Esophagus mucosa (tissue), 1 donor: ENCODE measurements at places on chromosomes 5 and 9.

DNA sequence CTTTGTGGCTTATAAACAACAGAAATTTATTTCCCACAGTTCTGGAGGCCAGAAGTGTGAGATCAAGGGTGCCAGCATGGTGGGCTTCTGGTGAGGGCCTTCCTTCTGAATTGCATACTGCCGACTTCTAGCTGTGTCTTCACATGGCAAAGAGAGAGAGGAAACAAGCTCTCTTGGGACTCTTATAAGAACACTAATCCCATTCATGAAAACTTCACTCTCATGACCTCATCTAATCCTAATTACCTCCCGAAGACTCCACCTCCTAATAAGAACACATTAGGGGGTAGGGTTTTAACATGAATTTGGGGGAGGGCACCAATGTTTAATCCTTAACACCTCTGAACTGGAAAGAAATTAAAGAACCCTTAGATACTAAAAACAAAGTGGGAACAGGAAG is 75.9 kb upstream of the MINAR2 start:
- ATAC-seq, result no peak

GRCh38 chr9:131405428-131405827 is 11.5 kb downstream of the PRRC2B start:
- no peak for ATAC-seq

DNA sequence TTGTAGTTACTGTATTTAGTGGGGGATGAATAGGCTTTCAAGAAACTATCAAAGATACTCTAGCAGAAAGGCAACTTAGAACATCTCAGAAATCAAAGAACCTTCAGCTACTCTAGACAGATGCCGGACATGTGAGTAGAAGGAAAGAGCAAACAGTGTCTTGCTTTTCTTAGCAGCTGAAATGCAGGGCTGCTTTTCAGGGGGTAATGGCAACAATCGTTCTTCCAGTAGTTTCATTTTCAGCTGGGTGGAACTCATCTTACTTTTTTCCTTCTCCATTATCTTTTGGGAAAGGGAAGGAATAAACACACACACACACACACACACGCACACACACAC is 281.6 kb downstream of the CRB2 start:
- no peak for ATAC-seq

DNA sequence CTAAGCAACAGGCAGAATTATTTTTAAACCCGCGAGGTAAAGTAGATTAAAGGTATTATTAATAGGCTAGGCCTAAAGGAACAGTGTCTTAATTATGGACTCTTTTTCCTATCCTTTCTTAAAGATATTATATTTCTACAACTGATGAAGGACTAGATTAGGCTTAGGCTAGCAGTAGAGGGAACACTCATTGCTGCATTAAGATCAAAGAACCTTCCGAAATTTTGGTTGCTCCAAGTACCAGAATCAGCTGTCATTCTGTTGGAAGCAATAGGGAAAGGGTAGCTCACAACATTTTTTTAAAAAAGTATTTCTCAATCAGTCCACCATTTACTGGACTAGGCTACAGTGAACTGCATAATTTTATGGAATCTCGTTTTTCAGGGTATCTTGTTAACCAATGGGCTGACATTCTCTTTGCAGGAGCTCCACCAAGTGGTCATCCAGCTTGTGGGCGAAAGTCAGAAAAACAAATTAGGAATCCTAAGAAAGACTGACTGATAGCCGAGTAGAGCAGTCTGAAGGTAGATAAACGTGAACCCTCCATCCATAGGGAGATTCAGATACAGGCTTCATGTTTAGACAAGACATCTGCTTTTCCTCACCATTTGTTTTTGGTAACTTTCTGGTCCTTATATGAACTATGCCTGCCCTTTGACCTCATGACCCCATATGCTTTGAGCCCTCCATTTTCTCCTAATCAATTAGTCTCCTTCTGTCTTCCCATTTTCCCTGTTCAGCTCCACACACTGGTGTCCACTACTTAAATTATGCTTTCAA is 103.6 kb upstream of the CHD1 start:
- peak; percentile 66 for ATAC-seq

DNA sequence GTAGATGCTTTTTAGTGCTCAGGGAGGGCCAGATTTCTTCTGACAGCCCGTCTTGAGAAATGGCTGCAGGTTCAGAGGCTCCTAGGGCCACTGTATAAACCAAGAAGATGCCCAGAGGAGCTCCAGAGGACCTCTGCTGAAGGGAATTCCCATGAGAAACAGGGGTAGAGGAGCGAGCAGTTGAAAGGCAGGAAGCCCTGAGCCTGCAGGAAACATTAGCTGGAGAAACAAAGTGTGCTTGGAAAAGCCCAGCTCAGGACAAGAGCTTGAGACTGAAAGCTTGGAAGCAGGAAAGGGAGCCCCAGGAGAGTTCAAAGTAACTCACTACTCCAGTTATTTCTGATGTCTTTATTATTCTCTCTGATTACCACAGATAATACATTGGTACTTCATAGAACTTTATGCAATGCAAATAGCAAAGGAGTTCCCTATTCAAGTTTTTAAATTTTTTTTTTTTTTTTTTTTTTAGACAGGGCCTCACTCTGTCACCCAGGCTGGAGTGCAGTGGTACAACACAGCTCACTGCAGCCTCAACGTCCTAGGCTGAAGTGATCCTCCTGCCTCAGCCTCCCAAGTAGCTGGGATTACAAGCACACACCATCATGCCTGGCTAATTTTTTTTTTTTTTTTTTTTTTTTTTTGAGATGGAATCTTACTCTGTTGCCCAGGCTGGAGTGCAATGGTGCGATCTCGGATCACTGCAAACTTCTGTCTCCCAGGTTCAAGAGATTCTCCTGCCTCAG is 16.5 kb downstream of the HBEGF start:
- ATAC-seq, result no peak

- no peak for ATAC-seq
Measured at GRCh38 chr5:78719504-78720219, 71.1 kb upstream of the LHFPL2 start.

GRCh38 chr9:137516144-137516917 is 33.9 kb downstream of the PNPLA7 start:
- peak; percentile 28 for ATAC-seq

DNA sequence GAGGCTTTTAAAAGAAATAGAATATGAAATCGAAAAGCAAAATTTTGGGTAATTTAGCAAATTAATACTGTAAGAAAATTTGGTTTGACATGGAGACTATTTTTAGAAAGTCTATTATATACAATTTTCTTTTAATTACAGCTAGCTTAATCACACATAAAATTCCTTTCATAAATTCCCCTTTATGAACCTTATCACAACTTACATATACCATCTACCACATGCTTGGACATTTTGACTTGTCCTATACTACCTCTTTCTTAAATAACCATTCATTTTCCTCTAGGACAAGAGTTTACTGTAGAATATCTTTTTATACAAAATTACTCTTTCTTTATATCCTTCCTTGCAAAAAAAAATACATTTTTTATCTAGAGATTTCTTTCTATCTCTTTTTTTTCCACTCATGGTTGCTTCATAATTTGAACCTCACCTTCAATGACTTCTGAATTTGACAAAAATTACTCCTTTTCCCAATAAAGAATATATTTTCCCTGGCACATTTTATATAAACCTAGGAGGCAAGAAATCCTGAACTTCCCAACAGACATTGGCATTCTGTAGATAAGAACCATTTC is 34.0 kb upstream of the SYK start:
- ATAC-seq, result no peak

DNA sequence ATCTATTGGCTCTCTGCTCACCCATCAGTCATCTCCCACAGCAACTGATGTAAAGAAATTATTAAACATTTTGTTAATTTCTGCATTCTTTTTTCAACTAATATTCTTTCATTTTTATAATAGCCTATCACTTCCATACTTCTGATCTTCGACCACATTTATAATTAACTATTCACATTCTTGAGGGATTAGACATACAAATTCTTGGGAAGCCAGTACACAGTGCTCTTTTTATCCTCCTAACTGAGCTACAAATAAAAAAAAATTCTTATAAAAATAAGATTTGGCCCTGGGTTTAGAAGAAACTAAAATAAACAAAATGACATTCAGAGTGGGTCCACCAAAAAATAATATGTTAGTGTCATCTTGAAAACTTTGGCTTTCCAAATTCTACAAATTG is 103.7 kb upstream of the ITGA1 start:
- no peak for ATAC-seq

DNA sequence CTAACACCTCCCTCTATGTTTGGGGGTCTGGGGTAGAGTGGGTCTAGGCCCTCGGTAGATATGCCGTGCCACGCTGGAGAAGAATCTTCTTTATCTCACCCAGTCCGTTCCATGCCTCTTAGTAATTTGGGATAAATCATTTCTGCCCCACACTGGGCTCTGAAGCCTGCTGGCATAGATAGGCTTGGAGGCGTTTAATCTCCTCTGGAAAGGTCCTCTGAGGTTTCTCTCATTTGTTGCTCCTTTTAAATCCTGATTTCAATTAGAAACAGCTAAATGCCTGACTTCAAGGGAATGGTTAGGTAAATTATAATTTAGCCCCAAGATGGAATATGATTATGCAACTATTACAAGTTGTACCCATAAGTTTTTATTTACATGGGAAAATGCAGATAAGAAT is 57.8 kb upstream of the AKNA start:
- no peak for ATAC-seq

DNA sequence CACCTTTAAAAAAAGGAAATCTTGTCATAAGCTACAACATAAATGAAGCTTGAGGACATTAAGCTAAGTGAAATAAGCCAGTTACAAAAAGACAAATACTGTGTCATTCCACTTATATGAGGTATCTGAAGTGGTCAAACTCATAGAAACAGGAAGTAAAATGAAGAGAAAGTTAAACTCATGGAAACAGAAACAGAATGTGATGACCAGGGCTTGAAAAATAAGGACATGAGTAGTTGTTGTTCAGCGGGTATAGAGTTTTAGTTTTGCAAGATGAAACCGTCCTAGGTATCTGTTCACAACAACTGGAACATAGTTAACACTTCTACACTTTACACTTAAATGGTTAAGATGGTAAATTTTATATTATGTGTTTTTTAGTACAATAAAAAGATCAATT is 47.8 kb upstream of the SLC1A3 start:
- no peak for ATAC-seq

GRCh38 chr5:142864290-142865260 is 94.4 kb downstream of the ARHGAP26 start:
- peak; percentile 10 for ATAC-seq

DNA sequence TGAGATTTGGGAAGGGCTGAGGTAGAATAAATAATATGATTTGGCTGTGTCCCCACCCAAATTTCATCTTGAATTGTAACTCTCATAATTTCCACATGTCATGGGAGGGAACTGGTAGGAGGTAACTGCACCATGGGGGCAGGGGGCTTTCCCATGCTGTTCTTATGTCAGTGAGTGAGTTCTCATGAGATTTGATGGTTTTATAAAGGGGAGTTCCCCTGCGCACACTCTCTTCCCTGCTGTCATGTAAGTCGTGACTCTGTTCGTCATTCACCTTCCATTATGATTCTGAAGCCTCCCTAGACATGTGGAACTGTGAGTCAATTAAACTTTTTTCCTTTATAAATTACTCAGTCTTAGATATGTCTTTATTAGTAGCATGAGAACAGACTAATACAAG is 115.5 kb upstream of the STARD4 start:
- no peak for ATAC-seq

- no peak for ATAC-seq
Measured at GRCh38 chr9:126842220-126842842, 18.1 kb upstream of the ZBTB34 start.

DNA sequence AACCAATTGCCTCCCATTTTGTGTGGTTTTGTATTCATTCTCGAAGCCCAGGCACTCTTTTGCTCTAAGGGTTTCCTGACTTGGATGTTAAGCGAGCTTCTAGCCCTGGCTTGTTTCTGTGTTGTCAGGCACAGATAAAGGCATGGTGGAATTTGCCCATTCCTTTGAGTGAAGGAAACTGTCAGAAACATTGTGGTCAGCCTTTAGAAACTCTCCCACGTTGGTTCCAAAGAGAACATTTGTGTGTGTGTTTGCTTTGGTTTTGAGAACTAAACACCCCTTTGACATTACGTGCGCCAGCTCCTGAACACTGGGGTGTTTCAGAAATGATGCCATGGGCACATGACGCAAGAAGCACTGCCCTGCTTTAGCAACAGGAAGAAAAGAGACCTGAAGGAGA is 320.9 kb downstream of the NTRK2 start:
- peak; percentile 71 for ATAC-seq

DNA sequence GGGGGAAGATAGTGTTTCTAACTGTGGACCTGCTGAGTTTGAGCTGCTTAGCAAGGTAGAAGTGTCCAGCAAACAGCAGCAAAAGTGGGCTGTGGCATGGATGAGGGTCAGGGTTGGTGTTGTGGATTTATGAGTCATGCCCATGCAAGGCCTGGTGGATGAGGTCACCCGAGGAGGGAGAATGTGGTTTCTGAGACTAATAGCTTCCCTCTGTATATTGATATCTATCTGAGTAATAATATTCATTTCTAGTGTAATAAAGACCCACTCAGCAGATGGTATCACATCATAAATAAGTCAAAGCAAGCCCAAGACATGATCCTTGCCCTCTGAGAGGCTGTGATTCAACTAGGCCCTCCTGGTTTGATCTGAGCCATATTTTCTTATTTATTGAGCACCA is 597.8 kb upstream of the CLINT1 start:
- no peak for ATAC-seq

DNA sequence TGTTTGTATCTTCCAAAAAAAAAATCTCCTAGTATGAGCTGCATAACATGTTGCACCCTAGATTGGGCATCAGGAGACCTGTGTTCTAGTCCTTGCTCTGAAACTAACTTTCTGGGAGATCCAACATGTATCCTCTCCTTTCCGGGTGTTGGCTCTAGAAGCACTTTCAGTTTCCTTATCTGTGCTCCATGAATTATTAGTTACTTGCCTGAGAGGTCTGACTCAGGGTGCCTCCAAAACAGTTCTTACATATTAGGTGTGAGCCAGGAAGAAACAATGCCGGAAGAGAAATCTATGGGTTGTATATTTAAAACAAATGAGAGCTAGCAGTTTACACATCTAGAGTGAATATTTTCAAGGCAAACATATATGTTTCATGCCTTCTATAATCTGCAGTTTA is 36.7 kb upstream of the SLC36A2 start:
- ATAC-seq, result no peak

- ATAC-seq, result no peak
Measured at GRCh38 chr9:84597131-84597530, 72.4 kb upstream of the NTRK2 start.

- ATAC-seq, result peak; percentile 3
Measured at GRCh38 chr9:131096269-131097125, at the start of gene AIF1L. TSS of gene AIF1L (plus strand) at chr9:131096531. CDS start at chr9:131096630, 99 bp downstream.

- ATAC-seq, result peak; percentile 25
Measured at GRCh38 chr5:1294835-1295649, at the start of gene TERT. TSS of gene TERT (minus strand) at chr5:1295068. CDS start at chr5:1294989, 79 bp downstream.

GRCh38 chr9:94612071-94612470 is 18.4 kb upstream of the FBP2 start:
- ATAC-seq, result no peak

DNA sequence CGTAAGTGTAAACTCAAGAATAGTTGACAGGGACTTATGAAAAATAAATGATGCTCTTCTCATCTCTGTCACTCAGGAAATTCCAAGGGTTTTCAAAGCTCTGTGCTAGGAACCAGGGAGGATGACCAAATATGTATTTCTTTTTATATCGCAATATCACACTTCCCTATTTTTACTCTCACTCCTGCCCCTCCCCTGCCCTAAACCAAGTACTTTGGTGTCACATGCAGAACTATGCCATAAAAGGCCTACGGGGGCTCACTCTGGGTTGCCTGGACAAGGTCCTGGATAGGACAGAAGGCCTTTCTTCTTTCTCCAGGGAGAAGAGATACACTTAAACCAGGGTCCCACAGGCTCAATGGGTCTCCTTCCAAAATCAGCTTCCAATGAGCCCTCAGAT is 8.3 kb upstream of the RETREG1 start:
- no peak for ATAC-seq
